ENCODE measurements at places on chromosomes 7 and 10. TPM values are rescaled to one million over a fixed set of nuclear protein-coding genes. Genes with fewer than 3 reads are reported as not detected.

DNA sequence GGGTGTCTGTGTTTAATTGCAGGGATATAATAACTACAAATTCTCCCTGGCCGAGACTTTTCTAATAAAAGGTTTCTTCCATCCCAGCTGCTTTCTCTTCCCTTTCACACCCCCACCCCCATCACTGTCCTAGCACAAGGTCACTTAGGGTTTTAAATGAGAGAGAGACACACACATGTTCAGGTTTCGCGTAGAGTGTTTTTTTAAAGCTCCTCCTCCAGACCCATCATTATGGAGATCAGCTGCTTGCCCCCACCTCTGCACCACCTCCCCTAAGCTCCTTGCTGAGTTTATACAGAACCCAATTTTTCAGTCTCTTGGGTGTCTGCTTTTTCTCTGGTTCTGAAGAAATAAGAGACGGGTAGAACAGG lies 18.6 kb downstream of the LRMDA start:
- no peak for DNase-seq

DNA sequence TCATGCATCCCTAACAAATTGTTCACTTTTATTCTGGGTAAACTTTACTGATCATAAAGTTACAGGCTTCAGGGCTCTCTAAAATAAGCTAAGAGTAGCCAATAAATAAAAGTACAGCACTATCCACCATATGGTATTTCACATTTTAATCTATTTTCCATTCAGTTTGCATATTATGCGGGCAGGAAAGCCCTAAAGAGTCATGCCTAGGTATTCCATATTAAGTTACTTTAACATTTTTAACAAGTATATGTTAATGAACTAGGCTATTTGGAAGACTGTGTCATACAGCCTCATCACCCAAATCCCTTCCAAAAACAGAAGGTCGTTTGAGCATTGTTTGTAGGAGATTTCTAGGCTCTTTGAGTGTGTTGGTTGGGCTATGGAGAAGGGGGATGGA lies 106.3 kb downstream of the CPED1 start:
- no peak for DNase-seq

The TAS2R3 gene
- 2.4 TPM for total RNA-seq

The ITGA8 gene
- not detected for total RNA-seq

The CCL24 gene
- total RNA-seq: not detected
